ENCODE measurements at places on chromosomes 5 and 9.

DNA sequence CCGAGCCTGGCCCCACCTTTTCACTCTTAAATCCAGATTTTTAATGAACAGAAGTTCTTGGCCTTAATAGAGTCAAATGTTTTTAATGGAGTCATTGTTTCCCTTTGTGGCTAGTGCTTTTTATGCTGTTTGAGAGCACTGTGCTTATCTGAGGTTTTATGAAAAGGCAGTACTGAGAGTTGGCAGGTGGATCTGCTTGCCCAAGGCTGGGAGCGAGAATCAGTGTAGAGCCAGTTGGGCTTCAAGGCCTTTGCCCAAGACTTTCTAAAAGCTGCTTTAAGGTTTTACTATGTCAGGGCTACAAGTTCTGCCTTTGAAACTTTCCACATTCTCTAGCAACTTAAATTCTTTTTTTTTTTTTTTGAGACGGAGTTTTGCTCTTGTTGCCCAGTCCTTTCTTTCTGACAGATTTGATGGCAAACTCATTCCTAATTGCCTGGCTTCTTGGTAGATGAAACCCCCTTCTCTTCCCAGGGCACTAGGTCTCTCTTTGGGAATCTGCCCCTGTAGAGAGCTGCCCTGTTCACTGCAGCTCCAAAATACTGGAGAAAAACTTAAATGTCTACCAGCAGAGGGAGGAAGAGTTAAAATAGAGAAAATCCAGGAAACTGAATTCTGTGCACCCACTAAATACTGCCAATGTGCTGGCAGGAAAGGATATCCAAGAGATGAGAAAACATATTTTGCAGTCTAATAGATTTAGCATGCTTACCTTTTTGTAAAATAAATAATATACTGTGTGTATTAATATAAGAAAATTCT, 36.9 kb upstream of the CDK20 start:
- no peak for DNase-seq

- DNase-seq = no peak
Observed at GRCh38 chr5:35035271-35035670, 12.5 kb downstream of the AGXT2 start.

GRCh38 chr5:31992377-31992776, 181.7 kb downstream of the GOLPH3 start:
- no peak for DNase-seq

DNA sequence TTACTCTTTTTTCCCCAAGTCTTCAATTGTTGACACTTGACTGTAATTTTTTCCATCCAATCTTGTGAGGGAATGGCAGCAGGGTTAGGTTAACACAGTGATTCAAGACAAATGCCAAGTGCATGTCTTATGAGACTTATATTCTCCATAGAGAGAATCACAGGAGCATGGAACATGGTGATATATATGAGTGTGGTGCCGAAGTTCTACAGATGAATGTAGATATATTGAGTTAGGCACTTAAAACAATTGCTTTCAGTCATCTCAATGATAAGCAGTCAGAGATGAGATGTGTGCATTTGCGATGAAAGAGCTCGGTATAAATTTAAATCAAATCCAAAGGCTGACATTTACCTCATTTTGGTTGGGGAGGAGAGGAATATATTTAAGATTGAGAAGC, 211.2 kb downstream of the CDH10 start:
- DNase-seq = no peak

DNA sequence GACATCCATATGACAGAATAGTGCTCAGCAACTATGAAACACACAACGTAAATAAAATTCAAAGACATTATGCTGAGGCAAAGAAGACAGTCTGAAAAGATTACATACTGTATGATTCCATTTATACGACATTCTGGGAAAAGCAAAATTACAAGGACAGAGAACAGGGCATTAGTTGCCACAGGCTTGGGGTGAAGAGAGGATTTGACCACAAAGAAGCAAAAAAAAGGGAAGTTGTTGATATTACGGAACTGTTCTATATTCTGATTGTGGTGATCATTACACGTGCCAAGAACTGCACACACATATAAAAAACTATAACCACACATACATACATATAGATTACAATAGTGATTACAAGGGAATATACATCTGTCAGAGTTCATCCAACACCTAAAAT, 24.1 kb downstream of the CDK5RAP2 start:
- no peak for DNase-seq
